Stimulated activated CD4-positive, alpha-beta T cell treated with anti-CD3 and anti-CD28 coated beads, TNF-alpha, amount 100 ng/mL, for 24 hours (primary cell): ENCODE measurements at places on chromosomes 13 and 19.

DNA sequence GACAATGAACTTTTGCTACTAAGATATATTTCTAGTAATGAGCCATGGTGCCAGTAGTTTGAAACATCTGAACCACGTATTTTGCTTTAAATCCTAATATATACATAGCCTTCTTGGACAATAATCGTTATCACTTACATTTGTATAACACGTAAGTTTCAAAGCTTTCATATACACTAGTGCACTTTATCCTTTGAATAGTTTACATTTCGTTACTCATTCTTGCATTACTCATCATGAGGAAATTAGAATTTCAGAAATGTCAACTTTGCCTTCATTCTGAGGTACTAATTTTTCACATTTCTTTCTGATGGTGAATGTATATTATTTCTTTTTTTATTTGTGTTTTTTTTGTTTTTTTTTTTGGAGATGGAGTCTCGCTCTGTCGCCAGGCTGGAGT, 5.8 kb downstream of the KBTBD7 start:
- DNase-seq: no peak

DNA sequence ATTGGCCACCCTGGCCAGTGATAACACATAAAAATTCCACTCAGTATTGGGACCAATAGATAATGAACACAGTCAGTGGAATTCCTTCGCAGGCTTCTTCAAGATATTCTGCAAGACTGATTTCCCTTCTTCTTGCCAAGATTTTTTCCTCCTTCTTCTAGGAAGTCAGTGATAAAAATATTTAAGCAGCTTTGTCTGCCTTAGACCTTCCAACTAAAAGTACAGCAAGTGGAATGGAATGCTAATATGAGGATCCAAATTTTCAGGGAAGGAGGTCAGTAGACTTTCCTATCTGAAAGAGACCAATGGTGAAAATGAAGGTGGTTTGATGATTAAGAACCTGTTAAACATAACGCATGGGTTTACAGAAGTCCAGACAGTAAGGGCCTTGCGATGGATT, 9.6 kb downstream of the STARD13 start:
- DNase-seq: no peak

DNA sequence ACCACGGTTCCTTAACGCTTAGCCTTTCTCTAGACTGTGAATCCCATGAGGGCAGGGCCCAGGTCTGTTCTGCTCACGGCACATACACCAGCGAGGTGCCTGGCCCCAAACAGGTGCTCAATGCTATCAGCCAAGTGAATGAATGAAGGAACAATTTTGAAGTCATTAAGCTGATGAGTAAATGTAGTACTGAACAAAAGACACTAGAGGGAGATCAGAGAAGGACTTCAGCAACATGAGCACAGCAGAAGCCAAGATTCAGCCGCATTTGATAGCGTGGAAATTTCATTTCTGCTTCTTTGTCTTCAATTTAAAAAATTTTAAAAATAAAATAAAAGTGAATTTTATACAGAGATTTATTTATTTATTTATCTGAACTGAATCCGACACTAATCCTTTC, 20.1 kb upstream of the MYO16 start:
- no peak for DNase-seq

DNA sequence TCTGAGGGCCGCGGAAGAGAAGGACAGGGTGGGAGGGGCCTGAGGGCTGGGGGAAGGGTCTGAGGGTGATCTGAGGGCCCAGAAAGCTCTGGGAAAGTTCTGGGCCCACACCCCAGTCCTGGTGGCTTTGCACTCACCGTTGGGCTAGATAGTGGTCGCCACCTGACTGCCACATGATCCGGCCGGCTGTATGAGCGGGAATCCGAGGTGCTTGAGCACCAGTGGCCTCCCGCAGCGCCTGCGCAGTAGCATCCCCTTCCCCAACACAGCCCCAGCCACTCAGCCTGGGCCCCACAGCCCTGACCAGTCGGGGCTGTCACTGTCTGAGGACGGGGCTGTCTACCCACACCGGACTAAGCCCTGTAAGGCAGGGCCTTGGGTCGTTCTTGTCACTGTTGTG, 15.0 kb downstream of the PRODH2 start:
- no peak for DNase-seq

- no peak for DNase-seq
Observed at GRCh38 chr19:51800473-51801244, 5.7 kb downstream of the FPR3 start.

DNA sequence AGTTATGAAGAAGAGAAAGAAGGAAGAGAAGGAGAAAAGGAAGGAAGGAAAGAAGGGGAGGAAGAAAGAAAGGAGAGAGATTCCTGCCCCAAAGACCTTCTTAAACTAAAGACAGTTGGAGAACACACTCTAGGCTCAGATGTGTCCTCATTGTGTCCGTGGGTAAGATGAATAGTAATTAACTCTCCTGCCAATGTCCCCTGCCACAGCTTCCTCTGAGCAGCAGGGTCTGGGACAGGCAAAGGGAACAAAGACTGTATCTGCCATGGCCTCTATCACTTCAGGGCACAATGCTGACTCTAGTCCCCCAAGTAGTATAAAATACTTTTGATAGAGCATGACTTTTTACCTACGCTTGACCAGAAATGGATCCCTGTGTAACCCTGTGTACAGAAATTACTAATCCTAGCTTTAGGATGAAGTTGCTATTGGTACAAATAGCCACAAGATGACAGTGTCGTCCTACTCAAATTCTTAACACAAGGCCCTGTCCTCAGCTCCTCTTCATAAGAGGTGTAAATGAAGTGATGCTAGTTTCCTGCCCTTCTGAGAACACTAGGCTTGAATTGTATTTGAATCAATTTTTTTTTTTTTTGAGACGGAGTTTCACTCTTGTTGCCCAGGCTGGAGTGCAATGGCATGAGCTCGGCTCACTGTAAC, 186.2 kb upstream of the GPR12 start:
- DNase-seq: no peak

GRCh38 chr13:110448230-110448629, 113.3 kb downstream of the RAB20 start:
- no peak for DNase-seq

- no peak for DNase-seq
Observed at GRCh38 chr19:43684326-43684725, 14.4 kb upstream of the PLAUR start.

GRCh38 chr13:66995203-66995611, 234.9 kb downstream of the PCDH9 start:
- DNase-seq: no peak

GRCh38 chr13:31121379-31122140, 40.1 kb downstream of the HSPH1 start:
- DNase-seq: no peak

DNA sequence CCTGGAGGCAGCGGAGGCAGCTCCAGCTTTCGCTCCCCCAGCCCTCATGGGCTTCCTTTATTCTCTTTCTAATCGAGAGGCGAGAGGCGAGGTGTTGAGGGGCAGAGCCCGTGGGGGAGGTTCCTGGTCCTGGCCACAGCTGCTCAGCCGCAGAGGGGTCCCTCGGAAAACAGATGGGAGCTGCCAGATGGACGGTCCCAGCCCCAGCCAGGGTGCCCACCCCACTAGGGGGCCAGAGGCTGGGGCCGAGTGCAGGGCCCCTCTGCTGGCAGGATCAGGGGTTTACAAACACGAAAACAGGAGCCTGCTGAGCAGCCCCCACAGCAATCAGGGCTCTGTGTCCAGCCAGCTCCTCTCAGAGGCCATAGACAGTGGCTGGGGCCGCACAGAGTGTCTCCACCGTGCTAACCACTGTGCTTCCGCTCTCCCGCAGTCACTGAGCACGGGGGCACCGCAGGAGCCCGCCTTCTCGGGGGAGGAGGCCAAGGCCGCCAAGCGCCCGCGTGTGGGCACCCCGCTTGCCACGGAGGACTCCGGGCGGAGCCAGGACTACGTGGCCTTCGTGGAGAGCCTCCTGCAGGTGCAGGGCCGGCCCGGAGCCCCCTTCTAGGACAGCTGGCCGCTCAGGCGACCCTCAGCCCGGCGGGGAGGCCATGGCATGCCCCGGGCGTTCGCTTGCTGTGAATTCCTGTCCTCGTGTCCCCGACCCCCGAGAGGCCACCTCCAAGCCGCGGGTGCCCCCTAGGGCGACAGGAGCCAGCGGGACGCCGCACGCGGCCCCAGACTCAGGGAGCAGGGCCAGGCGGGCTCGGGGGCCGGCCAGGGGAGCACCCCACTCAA, 182.2 kb downstream of the KDM4B start:
- DNase-seq: no peak

DNA sequence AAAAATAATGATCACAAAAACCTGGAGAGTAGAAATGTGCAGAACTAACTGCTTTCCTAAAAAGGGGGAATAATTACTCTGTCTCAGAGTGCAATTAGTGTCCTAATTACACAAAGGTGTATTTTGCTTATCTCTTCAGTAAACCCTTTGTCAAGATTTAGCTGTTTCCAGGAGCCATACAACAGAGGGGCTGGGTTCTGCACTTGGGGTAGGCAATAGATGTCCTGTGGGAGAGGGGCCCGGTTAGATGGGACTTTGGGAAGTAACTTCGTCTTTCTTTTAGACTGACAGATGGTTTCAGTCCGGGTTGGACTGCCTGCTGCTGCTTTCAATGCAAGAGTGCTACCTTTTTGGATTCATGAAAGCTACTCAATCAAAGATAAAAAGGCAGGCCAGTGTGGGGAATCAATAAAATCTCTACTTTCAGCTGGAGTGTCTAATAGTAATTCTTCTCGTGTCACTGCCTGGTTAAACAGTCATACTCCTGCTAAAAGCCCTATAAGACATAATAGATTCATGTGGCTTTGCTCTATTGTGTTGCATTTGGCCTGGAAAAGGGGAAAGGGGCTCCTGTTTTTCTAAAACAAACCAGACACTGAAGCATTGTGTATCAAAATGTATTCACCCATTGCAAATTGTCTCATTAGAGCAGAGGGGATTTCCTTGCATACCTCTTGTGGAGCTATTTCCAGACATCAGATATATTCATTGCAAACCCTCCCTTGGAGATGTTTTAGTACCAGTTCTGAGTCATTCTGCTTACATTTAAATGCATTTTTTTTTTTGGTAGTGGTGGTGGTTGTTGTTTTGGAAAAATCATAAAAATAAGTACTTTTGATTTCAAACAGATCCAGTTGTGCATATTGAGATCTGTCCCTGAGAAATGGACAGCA, 83.3 kb upstream of the PCDH8 start:
- no peak for DNase-seq

- DNase-seq: no peak
Observed at GRCh38 chr13:106376401-106377112, 158.9 kb downstream of the EFNB2 start.

DNA sequence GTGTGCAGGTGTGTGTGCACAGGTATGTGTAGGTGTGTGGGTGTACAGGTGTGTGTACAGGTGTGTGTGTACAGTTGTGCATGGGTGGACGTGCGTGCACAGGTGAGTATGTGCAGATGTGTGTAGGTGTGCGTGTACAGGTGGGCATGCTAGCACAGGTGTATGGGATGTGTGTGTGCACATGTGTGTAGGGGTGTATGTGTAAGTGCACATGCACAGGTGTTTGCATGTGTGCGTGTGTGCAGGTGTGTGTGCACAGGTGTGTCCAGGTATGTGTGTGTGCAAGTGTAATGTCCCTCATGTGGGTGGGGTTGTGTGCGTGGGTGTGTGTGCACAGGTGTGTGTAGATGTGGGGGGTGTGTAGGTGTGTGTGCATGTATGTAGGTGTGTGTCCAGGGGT, 27.5 kb upstream of the TFDP1 start:
- no peak for DNase-seq

GRCh38 chr13:68190818-68191217, 960.7 kb upstream of the PCDH9 start:
- no peak for DNase-seq

DNA sequence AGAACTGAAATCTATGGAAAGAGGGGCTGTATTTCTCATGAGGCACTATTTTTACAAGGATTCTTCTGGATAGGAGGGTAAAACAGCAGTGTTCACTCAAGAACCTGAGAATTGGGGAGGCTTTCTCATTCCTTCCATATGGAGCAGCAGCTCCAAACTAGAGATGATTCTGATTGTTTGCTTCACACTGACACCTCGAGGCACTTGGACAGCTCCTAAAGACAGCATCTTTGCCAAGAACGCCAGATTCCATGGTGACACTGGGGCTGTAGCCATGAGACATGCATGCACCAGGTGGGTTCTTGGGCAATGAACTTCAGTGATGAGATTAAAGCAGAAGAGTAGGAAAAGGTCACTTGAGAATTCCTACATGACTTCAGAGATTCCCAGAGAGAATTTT, 361.5 kb upstream of the HTR2A start:
- DNase-seq: no peak

GRCh38 chr13:47110141-47110540, 213.3 kb upstream of the HTR2A start:
- DNase-seq: no peak

DNA sequence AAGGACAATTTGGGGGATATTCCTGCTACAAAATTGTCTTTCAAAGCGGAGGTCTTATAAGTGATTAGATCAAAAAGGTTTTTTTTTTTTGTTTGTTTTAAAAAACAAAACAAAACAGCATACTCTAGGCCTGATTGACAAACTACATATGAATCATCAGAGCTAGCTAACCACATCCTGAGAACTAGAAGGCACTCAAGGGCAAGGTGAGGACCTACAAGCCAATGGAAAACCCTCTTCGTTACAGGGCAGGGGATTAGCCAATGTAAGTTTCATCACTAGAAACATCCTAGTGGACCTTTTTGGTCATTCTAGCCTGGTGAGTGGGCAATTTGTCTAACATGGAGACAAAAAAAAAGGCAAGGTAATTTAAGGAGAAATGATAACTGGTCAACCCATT, 428.6 kb downstream of the RFC3 start:
- no peak for DNase-seq
